ENCODE measurements at places on chromosomes 16 and 17.

GRCh38 chr16:56630134-56630533 lies 2.3 kb upstream of the MT1M start:
- no peak for DNase-seq

DNA sequence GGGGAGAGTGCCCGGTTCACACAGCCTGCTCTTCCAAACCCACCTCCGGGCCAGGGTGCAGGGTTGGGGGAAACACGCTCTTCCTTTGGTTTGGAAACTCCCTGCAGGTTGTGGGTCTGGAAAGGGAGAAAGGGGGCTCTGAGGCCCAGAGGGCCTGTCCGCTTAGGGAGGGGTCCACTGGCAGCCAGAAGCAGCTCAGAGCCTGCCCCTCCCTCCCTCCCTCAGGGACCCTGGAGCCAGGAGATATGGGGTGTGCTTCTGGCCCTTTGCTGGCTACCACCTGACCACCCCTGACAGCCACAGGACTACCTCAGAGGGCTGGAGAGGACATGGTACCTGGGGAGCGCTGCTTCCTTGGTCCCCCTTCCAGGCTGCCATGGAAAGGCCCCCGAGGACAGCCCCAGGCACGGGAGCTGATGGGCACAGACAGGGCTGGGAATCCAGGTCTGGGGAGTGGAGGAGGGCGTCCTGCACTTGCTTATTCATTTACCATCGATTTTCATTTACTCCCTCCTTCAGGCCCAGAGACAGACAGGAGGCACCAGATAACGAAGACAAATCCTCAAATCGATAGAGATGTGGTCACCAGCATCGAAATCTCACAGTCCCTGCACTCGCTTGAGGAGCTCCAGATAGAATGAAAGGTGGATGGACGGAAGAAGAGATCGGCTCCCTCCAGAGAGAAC lies 48.4 kb upstream of the DOC2B start:
- DNase-seq, result no peak

DNA sequence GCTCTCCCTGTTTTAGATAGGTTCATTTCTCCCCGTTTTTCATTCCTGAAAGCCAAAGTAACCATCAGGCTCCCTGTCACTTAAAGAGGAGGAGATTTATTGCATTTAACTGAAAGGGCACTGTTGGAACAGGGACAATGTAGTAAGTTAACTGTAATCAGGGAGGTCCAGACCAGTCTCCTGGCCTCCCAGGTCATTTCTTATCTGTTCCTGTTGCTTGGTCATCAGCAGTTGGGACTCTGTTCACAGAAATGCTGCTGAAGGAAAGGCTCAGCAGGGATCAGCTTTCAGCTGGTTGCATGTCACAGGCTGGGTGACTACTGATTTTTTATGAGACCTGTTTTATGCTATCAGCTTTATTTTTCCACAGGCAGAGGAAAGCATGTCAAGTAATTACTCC lies 622.6 kb upstream of the GOT2 start:
- DNase-seq, result no peak

DNA sequence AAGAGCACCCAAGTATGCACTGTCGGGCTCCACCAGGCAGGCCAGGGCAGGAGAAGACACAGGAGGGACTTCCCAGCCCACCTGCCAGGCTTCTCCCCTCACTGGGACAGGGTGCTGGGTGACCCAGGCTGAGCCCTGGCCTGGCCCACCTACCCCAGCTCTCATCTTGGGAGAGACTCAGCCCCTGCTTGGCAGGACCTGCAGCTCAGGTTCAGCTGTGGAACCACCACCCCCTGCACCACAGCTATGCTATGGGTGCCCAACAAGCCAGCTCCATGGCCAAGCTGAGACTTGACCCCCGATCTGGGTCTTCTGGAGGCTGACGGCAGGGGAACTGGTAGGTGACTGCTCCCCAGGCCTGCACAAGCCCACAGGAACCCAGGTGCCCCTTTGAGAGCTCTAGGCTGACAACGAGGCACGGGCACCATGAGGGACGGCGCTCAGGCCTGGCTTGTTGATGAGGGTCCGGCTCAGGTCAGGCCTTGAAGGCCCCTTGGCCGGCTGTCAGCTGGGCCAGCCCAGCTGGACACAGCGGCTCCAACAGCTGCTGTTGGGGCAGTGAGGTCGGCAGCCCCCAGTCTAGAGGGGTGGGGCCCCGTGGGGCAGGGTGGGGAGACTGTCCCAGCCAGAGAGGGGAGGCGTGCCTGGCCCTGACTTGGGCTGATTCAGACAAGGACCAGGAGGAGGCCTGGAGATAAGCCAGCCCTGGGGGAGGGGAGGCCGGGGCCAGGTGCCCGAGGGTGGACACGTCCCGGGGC lies 4.6 kb downstream of the RPUSD1 start:
- peak; percentile 14 for DNase-seq

DNA sequence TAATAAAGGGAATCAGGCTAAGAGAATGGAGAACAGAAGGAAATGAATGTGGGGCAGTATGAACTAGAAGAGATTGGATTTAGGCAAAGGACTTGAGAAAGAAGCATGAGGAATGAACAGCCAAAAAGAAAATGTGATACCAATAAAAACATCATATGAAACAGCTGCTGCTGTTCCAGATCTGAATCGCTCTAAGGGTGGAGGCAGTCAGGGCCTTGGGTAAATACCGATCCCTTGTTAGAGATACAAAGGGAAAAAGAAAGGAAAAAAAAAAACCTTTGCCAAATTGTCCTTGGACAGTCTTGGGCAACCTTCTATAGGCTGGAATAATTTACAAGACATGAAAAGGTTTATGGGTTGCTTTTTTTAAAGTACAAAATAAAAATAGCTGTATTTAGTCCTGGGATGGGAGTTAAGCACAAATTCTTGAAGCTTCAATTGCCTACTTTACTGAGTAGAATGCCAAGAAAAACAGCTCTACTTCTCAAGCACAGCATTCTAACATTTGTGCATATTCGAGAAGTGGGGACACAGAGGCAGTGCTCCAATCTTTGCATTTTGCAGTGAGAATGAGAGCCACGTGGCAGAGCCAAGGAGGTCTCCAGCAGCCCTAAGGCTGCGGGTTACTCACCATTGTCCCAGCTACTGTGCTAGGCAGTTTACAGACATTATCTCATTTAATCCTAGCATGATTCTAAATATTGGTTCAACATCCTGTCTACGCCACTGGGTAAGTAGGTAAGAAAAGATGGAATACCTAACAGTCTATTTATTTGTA lies 43.3 kb upstream of the PSMD7 start:
- DNase-seq, result no peak

GRCh38 chr16:56780646-56781045 lies 50.7 kb downstream of the NUP93 start:
- DNase-seq, result no peak

DNA sequence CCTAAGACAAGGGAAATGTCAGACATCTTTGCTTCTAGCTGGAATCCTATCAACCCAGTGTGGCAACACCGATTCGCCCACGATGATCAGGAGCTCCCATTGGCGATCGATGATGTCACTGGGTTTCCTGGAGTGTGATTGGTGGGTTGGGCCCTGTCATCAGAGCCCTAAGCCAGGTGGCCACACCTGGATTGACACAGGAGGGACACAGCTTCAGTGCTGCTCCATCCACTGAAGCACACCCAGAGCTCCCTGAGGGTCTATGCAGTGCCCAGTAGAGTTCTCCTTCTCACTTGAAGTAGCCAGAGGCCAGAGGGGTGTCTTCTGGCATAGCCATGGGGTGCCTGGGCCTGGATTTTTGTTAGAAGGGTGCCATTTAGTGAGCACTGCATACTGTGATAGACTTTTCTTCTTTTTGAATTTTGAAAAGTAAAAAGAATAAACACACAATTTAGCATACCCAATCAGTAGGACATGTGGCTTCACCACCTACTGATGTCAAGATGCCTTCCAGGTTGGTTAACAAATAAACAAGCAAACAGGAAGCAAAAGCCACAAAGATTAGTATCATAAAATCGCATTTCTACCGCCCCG lies 77.6 kb downstream of the CMIP start:
- no peak for DNase-seq

- no peak for DNase-seq
Measured at GRCh38 chr17:33688771-33689170, 395.7 kb upstream of the ASIC2 start.

DNA sequence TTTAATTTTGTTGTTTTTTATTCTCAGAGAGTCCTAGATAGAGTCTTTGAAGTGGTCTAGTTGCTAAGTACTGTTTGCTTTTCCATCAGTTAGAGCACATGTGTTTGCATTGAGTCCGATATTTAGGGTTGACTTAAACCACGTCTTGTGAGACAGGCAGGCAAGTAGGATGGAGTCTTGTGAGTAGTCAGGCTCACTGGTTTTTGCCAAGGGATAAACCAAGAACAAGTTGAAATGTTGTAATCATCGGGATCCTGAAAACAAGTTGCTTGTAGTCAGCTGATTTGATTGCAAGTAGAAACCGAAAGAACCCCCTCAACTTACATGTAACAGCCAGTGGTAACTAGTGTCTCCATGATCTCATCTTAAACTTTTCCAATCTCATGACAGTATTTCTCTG lies 17.2 kb downstream of the ATP6V0A1 start:
- no peak for DNase-seq

- peak; percentile 65 for DNase-seq
Measured at GRCh38 chr17:42779936-42780850, at the start of gene WNK4. TSS of gene WNK4 (plus strand) at chr17:42780610. CDS start at chr17:42780699, 89 bp downstream.

DNA sequence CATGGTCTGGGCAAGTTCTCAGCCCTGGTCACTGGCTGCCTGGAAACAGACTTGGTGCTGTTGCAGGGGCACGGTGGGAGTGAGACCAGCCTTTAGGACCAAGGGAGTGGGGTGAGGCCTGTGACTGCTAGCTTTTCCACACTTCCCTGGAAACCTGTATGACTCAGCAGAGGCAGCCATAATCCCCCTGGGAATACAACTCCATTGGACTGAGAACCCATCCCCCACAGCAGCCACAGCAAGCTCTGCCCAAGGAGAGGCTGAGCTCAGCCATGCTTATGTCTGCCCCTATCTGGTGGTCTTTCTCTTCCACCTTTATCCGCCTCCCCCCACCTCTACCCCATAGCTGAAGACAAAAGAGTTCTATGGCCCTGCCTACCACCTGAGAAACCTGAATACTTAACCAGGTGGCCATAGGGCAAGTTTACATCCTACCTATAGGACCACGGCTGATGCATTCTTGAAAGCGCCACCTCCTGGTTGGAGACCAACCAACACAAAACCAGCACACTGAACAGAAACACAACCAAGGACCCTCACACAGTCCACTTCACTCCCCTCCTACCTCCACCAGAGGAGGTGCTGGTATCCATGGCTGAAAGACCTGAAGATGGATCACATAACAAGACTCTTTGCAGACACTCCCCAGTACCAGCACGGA lies 816.2 kb upstream of the SOX9 start:
- DNase-seq, result no peak

All from kidney tubule cell (primary cell).